NT2/D1 (cell line): ENCODE measurements at places on chromosomes 12 and 14.
A peak's percentile ranks its signal among the peaks of the same experiment; 100 is the strongest.

- peak; percentile 98 for DNase-seq
Measured at GRCh38 chr12:3432176-3432742, 58.7 kb upstream of the PRMT8 start.

- DNase-seq = no peak
Measured at GRCh38 chr14:91218014-91218413, 26.5 kb downstream of the GPR68 start.

GRCh38 chr12:48031135-48031960 is 27.1 kb upstream of the COL2A1 start:
- no peak for DNase-seq

DNA sequence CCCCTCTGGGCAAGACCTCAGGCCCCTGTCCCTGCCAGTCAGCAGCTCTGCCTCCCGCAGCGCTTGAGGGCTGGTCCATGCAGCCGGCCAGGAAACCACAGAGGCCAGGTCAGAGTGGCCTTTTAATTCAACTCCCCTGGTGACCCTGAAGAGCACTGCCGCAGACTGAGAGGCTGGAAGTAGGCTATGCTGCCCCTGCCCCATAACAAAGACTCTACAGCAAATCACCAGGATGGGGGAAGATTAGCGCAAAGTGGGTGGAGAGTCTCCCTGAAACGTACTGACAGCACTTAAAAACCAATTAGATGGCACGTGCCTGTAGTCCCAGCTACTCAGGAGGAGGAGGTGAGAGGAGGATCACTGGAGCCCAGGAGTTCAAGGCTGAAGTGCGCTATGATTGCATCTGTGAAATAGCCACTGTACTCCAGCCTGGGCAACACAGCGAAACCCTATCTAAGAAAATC is 70.5 kb downstream of the ITPK1 start:
- DNase-seq = peak; percentile 75

DNA sequence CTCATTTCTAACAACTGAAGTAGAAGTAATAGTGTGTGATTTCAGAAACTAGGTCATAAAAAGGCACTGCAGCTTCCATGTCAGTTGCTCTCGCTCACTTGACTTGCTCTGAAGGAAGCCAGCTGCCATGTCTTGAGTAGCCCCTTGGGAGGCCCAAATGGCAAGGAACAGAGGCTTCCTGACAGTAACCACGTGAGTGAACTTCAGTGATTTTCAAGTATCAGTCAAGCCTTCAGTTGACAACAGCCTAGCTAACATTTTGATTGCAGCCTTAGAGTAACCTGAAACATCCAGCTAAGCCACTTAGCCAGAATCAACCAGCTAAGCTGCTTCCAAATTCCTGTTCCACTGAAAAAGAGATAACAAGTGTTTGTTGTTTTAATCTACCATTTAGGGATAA is 26.7 kb downstream of the TOGARAM1 start:
- no peak for DNase-seq

DNA sequence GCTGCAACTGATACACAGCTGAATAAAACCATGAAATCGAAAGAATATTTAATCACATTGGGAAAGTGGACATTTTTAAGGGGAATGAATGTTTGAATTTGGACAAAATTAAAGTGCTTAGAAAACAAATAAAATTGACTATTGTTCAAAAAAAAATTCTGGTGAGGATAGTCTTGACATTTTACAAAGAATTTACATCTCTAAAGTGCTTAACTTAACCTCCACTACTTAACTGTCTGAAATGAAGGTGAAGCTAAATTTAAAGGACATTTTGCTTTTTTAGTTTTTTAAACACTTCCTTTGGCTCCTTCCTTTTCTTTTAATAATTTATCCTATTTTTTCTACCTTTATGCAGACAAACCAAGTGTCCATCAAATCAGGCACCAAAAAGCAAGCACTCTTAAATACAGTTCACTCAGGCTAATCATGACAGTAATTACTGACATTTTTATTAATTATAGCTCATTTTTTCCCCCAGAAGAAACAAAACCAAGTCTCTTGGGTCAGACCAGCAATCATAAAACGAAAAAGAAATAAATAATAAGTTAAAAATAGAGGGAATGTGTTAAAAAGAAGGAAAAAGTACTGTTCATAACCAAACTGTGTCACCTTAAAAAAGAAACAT is 5.7 kb upstream of the CCND2 start:
- no peak for DNase-seq

- DNase-seq = no peak
Measured at GRCh38 chr12:132485619-132486018, 4.3 kb upstream of the FBRSL1 start.

DNA sequence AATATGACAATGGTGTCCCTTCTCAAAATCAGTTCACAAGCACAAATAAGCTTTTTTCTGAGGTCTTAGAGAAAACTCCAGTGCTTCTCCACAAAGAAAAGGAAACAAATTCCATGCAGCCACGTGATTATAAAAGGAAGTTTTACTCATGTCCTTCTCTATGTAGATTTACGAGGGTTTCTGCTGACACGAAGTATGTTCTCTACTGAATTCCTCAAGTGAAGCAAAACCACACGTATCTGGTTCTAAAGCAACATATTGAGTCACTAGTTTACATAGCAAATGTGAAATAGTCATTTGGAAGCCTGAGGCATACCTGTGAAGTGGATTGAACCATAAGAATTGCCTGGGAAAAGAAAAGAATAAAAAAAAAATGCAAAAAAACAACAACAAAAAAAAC is 31.9 kb downstream of the BMP4 start:
- no peak for DNase-seq

- DNase-seq = no peak
Measured at GRCh38 chr14:25150934-25151790, 101.2 kb upstream of the STXBP6 start.

DNA sequence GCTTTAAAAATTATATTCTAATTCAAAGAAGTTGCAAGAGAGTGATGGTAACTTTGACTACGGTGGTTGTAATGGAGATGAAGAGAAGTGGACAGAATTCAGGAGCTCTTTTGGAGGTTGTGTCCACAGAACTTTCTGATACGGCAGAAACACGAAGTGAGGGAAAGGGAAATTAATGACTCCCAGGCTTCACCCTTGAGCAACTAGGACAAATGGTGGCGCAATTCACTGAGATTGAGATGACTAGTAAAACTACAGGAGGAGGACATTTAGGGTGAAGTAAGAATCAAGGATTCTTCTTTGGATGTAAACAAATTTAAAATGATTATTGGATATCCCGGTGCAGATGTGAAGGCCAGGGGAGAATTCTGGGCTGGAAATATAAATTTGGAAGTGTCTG is 212.6 kb downstream of the PTPRO start:
- DNase-seq = no peak

- DNase-seq = no peak
Measured at GRCh38 chr14:79712302-79712950, 498.9 kb downstream of the DIO2 start.

- DNase-seq = no peak
Measured at GRCh38 chr14:61197416-61197815, 83.7 kb downstream of the TMEM30B start.

DNA sequence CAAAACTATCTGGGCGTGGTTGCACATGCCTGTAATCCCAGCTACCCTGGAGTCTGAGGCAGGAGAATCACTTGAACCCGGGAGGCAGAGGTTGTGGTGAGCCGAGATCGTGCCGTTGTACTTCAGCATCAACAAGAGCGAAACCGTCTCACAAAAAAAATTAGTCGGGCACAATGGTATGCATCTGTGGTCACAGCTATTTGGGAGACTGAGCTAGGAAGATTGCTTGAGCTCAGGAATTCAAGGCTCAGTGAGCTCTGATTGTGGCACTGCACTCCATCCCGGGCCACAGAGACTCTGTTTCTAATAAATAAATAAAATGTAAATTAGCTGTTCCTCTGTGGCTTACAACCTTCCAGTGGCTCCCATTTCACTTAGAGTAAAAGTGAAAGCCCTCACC is 28.0 kb downstream of the RCOR1 start:
- no peak for DNase-seq

DNA sequence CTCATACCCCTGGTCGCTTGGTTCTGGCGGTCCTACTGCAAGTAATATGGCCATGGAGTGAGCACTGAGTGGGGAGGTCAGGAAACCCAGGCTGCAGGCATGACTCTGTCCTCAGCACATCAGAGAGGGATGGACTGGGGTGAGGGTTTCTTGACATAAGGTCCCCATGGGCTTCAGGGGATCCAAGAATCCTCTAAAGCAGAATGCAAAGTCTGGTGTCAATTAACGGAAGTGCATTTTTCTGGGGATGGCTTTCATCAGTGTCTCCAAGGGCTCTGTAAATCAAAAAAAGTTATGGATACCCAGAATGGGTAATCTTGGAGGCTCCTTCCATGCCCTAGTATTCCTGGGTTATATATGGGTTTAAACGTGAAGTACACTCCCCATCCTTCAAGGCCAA is 3.7 kb downstream of the FIGNL2 start:
- no peak for DNase-seq

GRCh38 chr12:82867762-82868500 is 181.2 kb downstream of the TMTC2 start:
- DNase-seq = no peak

GRCh38 chr14:66482873-66483272 is 3.3 kb upstream of the CCDC196 start:
- DNase-seq = no peak

DNA sequence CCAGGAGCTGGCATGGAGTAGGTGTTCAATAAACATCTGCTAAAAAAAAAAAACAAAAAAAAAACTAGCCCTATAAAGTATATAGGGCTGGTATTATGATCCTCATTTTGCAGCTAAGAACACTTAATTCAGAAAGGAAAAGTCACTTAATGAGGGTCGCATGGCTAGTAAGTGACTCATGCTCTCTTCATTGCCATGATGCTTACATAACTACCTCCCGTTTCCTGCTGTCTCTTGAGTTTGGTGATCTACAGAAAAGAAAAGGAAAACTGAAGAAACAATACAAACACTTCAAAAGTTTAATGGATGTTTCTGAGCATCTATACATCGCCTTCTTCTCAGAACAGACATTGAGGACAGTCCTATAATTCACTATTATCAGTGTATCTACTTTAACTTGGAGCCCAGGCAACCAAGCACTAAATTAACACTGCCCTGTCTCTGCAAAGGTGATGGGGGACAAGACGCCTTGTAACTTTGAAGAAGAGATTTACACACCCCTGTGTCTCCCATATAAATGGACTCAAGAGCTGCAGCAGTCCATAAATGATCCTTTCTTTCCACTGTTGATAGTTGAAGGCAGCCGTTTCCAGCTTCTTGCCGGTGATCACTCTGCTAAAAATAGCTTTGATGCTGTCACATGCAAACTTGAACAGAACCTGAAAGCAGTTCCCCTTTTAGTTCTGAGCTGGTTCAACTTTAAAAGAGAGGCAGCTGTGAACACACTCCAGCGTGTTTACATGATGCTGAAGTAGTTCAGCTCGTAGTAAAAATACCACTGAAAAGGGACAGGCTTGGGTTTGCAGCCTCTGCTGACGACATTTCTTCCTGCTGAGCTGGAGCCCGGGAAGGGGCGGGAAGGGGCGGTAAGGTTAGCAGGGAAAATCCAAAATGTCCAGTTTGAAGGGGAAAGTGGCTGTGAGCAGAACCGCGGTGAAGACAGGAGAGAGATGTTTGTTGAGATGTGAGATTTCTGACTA is 113.3 kb downstream of the FOXN3 start:
- no peak for DNase-seq

GRCh38 chr14:73524493-73524892 is 12.4 kb upstream of the ACOT1 start:
- DNase-seq = no peak

- no peak for DNase-seq
Measured at GRCh38 chr12:31578632-31579031, 12.3 kb downstream of the DENND5B start.

- DNase-seq = no peak
Measured at GRCh38 chr12:110248096-110248447, 33.0 kb upstream of the ATP2A2 start.

DNA sequence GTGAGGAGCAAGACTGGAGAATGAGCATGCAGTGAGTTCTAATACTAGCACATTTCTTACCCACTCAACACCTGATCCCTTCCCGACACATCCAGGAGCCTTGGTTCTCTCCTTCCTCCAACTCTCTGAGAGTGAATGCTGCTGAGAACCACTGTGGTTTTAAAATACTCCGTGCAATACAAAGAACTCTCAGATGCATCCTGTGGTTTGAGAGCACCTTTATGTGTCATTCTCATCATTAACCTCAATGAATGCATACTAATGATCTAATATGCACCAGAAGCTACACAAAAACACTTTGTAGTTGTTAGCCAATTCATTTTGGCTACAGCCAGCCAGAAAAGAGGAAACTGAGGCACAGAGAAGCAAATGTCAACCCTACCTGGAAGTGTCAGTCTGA is 87.6 kb downstream of the GALNT8 start:
- no peak for DNase-seq

DNA sequence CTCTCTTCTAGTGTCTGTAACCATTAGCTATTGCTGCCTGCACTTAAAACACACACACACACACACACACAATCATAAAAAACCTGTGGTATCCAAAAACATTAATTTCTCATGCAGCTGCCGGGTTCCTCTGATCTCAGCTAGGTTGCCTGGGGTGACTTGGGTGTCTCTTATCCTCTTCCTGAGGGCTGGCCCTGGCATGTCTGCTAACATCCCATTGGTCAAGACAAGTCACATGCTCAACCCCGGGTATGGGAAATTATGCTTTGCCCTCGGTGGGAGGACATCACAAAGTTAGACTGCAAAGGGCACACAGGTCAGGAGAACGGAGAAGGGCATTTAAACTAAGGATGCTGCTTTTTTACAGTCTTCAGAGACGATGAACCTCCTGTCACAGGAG is 55.7 kb downstream of the TRPV4 start:
- DNase-seq = no peak

DNA sequence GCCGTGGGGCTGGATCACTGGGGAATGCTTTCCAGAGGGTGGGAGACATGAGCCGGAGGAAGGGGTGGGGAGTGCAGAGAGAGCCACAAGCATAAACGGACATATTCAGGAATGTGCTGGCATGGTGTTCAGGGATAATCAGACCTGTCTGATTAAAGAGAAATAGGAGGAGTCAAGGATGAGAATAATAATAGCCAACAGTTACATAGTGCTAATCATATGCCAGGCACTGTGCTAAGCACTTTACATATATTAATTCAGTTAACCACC is 43.7 kb downstream of the LTBP2 start:
- no peak for DNase-seq

- DNase-seq = no peak
Measured at GRCh38 chr12:4112290-4112689, 161.3 kb upstream of the CCND2 start.

DNA sequence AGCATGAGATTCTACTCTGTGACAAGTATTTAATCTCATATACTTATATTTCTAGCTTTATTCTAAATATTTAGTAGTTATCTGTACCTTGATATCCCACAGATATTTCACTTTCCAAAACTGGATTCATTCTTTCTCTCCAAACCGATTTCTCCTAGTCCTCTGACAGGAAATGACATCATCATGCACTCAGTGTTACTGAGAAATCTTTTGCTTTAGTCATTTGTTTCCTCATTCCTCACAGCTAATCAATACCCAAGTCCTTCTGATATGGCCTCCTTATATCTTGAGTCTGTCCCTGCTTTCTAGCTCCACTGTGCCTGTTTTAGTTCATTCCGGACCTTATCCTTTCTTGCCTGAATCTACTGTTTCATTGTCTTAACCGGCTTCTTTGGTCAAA is 39.4 kb upstream of the E2F7 start:
- no peak for DNase-seq

- DNase-seq = no peak
Measured at GRCh38 chr14:78172428-78172827, 2.3 kb downstream of the NRXN3 start.
